Stimulated activated CD4-positive, alpha-beta T cell treated with anti-CD3 and anti-CD28 coated beads, Interleukin-12 subunit alpha, Interleukin-12 subunit beta, amount 100 ng/mL, for 4 hours (primary cell): ENCODE measurements at places on chromosomes 4 and X.

DNA sequence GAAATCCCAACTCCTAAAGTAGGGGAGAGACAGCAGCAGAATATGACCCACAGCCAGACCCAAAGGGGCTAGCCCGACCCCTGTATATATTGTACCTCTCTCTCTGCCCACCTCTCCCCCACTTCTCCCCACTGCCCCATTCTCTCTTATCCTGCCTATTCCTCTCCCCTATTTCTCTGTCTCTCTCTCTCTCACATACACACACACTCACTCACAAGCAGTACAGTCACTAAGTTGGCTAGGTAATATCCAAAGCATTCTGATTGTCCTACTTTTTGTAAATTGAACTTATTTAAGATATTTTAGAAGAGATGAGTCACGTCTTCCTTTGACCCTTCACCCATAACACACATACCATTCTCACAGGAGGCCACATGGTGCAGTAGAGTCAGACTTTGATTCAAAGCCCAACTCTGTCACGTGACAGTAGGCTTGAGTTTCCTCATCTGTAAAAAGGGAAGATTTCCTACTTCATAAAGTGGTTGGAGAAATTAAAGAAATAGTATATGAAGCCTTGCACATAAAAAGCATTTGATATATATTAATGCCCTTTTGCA, 29.5 kb downstream of the SRPX2 start:
- no peak for DNase-seq

- no peak for DNase-seq
Observed at GRCh38 chrX:130282151-130282550, 13.5 kb upstream of the ZNF280C start.

- DNase-seq: no peak
Observed at GRCh38 chr4:7539659-7540058, 104.9 kb upstream of the PSAPL1 start.

- no peak for DNase-seq
Observed at GRCh38 chrX:9857575-9858474, 71.6 kb downstream of the SHROOM2 start.

DNA sequence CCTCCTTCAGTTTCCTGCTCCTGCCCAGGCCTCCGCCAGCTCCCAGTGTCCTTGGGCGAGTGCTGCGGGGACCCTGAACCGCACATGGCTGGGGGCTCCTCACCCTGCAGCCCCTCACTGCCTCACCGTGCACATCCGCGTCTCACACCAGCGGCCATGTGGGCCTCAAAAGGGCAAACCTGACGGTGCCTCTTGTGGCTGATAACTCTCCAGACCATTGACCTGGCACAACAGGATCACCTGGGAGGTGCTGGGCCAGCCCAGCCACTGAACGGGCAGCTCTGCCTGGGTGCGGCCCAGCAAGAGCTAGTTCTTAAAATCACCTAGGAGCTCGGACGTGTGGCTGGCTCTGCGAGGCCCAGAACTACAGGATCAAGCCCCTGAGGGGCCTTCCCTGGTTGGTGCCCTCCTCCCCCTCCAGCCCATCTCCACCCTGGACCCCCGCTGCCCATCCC, 4.1 kb upstream of the S100P start:
- no peak for DNase-seq

- no peak for DNase-seq
Observed at GRCh38 chr4:77911091-77911490, 48.5 kb downstream of the MRPL1 start.

DNA sequence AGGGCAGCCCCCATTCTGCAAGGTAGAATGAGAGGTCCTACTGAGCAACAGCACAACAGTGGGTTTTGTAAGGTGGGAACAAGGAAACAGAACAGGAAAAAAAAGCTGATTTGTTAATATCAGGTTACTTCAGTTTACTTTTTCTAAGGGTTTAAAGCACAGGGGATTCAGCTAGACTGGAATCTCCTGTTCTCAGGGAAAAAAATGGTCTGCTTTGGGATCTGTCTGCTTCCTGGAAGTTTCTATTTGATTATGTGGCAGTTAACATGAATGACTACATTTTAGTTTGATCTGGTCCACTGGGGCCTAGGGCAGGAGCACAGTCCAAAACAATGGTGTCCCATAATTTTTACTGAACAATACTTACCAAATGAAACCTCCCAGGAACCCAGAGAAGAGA, 104.6 kb downstream of the FBXW7 start:
- DNase-seq: no peak

DNA sequence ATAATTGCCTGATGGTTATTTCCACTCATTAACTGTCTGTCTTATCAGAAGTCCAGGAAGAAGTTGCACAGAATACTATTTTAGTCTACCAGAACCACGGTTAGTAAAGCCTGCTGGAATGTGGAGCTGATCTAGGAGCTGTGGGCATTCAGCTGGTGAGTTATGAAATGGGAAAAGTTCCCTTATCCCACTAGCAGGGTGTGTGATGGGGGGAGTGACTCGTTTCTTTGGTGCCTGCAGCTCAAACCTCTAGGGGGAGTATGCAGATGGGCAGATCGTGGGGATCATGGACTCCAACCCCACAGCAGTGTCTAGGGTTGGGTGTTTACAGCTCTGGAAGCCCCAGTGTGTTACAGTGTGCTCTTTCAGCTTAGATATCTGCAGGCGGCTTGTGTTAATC, 305.7 kb upstream of the BOD1L1 start:
- DNase-seq: no peak

DNA sequence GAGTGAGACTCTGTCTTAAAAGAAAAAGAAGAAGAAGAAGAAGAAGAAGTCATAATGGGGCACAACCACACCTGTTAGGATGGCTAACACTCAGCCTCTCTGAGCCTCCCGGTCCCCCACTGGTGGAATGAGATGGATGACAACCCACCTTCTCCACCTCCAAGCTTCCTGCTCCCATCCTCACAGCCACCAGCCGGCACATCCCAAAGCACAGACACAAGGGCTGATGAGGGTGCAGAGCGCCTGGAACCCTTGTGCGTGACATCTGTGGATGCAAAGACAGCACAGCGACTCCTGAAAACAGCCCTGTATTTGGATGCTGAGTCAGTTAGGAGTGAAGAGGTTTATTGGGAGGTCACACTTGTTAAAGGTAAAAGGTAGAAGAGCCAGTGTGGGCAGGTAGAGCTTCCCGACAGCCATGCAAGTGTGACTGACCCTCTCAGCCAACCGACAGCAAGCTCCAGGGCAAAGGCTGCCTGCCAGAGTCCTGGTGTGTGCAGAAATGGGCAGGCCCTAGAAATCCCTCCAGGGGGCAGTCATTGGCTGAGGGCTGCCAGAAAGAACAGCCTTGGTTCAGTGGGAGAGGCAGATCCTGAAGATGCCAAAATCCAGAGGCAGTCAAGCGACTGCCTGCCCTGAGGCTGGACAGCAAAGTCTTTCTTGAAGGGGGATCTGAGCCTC, 26.6 kb upstream of the MAN2B2 start:
- DNase-seq: no peak

DNA sequence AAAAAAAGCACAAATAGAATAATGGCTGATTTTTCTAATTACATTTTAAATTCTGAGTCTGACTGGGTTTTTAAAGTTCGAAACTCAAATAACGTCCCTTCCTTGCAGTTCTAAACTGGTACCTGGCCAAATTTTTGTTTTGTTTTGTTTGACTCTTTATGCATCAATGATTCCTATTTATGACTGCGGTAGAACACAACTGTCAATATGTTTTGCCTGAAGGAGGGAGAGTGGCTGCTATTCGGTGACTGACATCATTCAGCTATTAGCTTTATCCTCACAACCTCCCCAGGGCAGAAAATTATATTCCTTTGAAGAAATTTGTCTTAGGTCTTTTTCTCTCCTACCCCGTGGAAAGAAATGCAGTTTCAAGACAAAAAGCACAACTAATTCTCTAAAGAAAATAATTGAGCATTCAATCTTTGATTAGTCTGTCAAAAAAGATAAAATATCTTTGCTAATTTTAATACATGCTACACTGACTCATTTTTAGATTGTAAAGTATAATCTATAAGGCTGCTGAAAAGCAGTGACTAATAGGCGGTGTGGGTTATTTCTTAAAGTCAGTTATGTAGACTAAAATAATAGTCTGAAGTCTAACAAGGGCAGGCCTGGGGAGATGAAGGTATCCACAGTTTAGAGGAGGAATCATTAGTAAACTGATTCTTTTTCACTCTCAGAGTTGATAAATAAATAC, 61.9 kb downstream of the TMEM150C start:
- DNase-seq: no peak

DNA sequence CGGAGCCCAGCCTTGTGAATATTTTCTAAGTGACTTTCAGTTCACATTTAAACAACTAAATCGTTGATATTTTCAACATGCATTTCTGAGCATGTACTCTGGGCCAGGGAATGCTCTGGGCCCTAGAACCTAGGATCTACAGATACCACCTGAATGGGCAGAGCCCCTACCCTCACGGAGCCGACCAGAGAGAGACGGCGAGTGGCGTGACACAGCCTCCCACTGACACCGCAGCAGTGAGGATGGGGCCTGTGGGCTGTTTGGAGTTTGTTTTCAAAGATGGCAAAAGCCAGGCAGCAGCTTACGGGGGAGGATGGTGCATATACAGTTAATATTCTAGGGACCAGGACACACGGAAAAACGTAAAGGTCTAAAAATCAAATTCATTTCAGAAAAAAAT, 17.7 kb downstream of the NELFA start:
- no peak for DNase-seq

GRCh38 chr4:74262522-74262921, 45.7 kb upstream of the EPGN start:
- DNase-seq: no peak
